Adrenal gland (tissue), 19 donors: ENCODE measurements at places on chromosomes 3 and 15. TPM values are rescaled to one million over a fixed set of nuclear protein-coding genes. Genes with fewer than 3 reads are reported as not detected.

DNA sequence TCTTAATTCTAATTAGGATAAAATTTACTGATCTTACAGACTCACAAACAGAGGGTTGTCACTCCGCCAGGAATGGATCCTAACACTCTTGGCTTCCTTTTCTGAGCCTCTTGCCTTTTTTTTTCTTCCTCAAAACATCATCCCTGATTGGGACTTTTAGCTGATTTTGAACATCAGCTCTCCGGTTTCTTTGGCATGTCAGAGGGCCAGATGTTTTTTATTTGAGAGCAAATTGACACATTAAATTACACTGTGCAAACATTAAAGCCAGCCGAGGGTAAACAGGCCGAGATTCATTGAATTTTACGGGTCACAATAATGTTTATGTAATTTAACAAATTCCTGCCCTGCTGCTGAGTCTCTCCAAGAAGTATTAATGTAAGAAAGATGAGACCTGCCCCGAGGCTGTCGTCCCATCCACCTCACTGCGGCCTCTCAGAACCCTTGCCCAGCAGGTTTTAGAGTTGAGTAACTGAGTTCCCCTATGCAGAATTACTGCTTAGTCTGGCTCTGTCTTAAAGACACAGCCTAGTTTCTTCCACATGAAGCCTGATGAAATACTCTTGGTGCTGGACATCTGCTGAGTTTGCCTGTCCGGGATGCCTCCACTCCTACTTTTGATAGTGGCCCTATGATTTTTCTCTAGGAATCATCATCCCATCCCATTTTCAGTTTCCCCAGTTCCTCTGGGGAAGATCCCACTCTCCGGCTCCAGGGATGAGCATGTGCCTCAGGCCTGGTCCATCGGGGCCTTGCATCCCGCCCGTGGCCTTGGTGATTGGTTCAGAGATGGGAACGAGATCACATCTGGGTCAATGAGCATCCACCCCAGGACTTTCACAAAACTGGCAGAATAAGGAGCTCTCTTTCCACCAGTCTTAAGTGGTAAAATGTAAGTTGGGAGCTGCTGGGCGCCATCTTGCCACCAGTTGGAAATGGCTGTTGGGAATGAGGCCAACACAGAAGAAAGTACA is 226.6 kb upstream of the TLE3 start:
- DNase-seq, result no peak

DNA sequence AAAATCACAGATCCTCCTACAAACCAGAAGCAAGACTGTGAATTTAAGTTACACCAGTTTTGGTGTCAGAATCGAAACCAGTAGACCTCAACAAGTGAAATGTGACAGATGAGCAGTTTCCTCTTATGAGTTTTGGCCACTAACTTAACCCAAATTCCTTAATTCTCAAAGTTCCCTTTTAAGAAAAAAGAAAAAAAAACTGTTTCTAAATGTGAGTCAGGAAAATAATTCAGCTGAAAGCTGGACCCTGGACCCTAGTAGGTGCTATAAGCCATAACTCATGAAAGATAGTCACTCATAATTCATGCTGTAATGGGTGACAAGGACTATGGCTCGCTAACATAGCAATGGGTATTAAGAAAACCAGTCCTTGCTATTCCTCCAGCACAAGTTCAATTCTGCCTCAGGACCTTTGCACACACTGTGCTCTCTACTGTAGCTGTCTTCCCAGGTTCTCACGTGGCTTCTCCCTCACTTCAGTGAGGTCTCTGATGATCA is 9.0 kb upstream of the THRB start:
- no peak for DNase-seq

The EPHA6 gene
- polyA plus RNA-seq, result not detected

DNA sequence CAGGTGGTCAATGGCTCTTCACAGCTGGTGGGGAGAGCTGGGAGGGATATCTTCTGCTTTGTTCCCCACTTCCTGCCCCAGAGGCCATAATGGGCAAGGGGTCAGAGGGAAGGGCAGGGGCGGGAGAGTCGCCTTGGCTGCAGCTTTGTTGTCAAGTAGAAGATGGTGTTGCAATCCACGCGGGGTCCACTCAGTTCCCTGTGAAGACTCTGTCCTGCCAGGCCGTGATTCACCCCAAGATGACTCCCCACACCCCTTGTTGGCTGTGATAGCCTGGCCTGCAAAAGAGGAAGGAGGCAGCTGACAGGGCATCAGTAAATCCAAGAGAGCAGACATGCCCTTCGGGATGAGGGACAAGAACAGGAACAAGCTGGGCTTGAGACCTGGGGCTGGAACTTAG is 6.9 kb downstream of the GALNT15 start:
- DNase-seq, result peak; percentile 52
